ENCODE measurements at places on chromosomes 11 and 22.
A peak's percentile ranks its signal among the peaks of the same experiment; 100 is the strongest.

GRCh38 chr22:49768077-49768910 is 59.4 kb downstream of the BRD1 start:
- DNase-seq, result no peak

DNA sequence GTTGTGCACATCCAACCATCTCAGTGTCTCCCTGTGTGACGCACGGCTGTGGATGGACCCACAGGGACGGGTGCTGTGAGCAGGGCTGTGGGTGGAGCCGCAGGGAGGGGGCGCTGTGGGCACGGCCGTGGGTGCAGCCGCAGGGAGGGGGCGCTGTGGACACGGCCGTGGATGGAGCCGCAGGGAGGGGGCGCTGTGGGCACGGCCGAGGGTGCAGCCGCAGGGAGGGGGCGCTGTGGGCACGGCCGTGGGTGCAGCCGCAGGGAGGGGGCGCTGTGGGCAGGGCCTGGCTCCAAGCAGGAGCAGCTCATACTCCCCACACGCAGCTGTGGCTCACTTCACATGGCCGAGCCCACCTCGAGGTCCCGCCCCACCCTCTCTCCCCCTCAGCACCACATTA is 6.0 kb upstream of the MAPK11 start:
- DNase-seq, result peak; percentile 14

GRCh38 chr11:88040148-88040496 is 135.1 kb downstream of the RAB38 start:
- DNase-seq, result peak; percentile 15

DNA sequence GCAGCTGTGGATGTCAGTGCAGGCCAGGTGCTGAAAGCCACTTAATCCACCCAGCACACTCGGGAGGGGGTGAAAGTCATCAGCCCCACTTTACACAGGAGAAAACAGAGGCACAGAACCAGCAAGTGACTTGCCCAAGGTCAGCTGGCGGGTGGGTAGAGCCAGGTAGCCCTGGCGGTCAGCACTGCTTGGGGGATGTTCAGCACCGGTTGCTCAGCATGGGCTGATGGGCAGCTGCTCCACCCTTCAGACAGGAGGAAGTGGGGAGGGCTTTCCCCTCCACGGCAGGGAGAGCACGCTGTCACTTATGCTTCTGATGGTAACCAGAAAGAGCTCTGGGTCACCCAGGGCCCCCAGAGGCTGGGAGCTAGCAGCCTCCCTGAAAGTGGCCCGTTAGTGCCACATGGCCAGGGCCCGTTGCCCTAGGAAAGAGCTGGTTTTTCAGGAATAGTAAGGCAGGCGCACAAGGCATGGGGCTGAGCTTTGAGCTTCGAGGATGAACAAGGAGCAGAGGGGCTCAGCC is 417.9 kb downstream of the CTTN start:
- DNase-seq, result no peak

DNA sequence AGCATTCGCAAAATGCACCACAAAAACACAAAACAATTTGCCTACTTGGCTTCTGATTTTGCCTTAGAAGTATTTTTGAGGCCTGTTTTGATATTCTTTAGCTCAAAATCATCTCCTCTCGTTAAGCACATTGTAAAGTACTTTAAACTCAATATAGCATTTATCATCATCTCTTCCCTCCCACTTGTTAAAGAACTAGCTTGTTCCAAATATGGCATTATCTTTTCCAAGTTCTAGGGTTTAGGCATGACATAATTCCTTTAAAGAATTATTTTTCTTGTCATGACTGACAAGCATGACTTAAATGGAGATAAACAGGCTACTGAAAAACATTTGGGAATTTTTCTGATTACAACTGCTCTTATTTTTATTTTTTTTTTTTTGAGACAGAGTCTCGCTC is 21.3 kb downstream of the CELF1 start:
- DNase-seq, result no peak

DNA sequence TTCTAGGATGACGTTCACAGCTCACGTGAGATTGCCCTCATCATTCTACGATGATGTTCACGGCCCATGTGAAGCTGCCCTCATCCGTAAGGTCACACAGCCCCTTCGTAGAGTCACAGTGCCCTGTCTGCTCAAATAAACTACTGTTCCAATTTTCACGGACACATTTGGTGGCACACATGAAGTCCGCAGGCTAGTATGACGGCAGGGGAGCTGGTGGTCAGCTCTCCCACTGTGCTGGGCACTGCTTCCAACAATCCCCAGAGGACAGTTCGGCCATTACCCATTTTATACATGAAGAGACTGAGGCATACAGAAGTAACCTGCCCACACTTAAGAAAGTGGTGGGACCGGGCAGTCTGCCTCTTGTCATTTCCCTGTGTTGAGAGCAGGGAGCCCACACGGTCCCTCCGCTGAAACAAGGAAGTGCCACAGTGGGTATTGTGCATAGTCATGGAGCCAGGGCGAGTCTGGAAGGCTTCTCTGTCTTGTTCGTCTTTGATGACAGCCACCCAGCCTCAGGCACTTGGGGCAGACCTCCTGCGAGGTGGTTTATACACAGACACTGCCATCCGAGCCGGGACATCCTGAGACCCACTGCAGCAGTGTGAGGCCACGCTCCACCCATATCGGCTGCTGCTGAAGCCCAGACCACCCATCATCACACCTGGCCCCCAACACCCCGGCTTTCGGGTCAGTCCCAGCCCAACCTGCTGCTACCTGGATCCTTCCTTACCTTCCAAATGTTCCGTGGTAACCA is 114.3 kb downstream of the PHF21B start:
- no peak for DNase-seq

DNA sequence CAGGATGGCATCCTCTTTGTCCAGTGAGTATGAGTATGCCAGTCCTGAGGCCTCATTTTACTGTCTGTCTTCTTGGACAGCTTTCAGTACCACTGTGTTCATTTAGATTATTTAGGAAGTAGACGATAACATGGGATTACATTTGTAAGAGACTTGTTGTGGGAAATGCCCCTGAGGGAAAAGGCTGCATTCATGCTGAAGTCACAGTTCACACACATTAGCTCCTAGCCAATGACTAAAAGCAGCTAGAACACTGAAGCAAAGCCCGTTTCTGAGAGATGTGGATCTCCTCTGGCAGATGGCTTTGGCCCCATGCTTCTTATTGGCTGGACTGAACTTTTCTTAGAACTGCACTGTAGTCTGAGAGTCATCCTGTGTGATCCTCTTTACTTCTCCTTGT is 242.4 kb downstream of the FAM76B start:
- DNase-seq, result no peak

GRCh38 chr22:26479792-26480610 is 3.6 kb downstream of the HPS4 start:
- peak; percentile 56 for DNase-seq

DNA sequence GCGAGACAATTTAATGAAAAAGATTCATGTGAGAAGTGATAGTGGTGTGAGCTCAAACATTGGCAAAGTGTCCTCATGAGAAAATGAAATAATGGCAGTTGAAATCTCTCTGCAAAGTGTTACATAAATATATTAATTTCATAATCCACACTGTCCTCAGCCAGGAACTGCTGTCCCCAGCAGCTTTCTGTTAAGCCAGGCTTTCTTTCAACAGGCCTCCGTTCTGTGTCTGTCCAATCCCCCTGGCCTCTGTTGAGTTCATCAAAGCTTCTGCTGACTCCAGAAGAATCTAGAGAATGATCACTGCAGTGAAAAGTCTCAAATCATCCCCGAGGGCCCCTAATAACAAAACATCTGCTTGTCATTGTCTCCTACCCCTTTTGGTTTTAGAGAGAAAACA is 10.0 kb upstream of the ASCC2 start:
- DNase-seq, result no peak

DNA sequence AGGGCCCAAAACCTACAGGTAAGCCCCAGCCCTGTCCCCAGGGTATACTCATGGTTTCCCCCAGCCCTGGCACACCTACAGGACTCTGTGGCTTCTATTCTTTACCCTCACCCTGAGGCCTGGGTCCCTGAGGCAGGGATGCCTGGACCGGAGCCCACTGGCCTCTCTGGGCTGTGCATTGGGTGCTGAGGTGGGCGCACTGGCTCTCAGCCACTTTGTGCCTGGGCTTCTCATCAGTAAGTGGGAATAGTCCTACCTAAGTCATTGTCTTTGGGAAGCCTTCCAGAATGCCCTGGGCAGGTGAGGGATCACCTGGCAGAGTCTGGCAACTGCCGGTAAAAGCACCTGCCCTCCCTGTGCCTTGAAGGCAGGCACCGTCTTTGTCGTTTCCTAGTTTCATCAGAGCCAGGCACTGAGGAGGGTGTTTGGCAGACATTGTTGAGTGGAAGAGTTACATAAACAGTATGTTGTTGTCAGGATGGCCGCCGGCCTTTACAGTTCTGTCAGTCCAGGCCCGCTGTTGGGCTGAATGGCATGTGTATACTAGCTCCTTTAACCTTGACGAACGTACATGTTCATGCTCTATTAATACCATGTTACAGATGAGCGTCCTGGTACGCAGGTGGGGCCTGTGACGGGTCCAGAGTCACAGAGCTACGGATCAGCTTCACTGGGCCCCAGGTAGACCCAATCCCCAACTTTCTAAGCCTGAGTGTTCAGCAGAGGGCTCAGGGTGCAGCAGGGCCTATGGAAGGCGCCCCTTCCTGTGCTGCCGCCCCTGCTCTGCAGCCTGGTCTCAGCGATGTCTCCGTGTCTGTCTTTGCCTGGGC is 23.0 kb downstream of the SHANK3 start:
- DNase-seq, result no peak

GRCh38 chr11:65113361-65113756 is 1.7 kb downstream of the TM7SF2 start:
- DNase-seq, result no peak

- DNase-seq, result no peak
These were observed 115.9 kb upstream of the CCDC179 start for GRCh38 chr11:22976146-22976545.

DNA sequence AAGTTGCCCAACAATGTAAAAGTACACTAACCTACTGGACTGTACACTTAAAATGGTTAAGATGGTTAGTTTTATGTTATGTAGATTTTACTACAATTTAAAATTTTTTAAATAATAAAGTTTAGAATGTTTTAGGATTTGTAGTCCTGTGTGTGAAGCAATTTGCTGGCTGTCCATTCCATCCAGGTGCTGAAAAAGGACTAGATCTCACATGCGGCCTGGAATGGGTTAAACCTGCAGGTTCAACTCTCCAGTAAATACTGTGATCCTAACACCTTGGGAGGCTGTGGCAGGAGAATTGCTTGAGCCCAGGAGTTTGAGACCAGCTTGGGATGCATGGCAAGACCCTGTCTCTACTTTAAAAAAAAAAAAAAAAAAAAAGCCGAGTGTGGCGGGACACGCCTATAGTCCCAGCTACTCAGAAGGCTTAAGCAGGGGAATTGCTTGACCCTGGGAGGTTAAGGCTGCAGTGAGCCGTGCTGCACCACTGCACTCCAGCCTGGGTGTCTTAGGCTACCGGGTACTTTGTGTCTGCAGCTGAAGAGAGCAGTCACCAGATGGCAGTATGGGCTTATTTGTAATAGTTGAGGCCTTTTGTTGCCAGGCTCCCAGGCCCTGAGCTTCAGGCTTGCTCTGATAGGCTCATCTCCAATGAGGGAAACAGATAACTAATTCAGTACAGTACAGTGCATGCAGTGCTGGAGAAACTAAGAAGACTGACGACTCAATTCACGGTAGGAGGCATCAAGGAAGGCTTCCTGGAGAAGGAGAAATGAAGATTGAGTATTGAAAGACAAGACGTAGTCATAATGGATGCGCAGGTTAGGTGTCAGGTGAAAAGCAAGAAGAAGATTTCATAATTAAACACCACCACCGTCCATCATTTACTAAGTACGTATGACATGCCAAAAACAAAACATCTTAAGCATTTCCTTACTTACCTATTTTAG is 64.7 kb upstream of the ASPHD2 start:
- DNase-seq, result peak; percentile 93

GRCh38 chr11:96126917-96127595 is 203.1 kb upstream of the MTMR2 start:
- no peak for DNase-seq

GRCh38 chr11:64268025-64268892 is 16.2 kb downstream of the BAD start:
- peak; percentile 71 for DNase-seq

DNA sequence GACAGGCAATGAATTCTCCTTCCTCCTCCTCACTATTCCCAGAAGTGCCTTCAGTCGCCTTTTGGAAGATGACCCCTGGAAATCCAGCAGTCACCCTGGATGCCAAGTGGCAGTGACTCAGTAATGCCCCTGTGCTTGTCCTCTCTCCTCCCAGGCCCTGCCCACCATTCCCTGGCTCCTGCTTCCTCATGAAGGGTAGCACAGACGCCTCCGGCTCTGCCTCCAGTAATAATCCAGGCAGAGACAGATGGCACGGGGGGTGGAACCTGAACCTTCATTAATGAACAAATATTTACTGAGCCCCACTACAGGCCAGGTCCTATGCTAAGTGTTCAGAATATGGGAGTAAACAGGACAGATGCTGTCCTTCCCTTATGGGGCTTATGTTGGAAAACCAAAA is 23.2 kb downstream of the SYT13 start:
- DNase-seq, result peak; percentile 90

GRCh38 chr11:32115446-32115845 is 24.6 kb downstream of the RCN1 start:
- DNase-seq, result peak; percentile 38

GRCh38 chr11:73349633-73350032 is 26.6 kb upstream of the RELT start:
- no peak for DNase-seq

GRCh38 chr11:44399968-44400367 is 90.0 kb upstream of the ALX4 start:
- no peak for DNase-seq

GRCh38 chr11:16404781-16405285 is 48.5 kb upstream of the SOX6 start:
- DNase-seq, result peak; percentile 92

- DNase-seq, result no peak
These were observed 161.8 kb downstream of the SOX6 start for GRCh38 chr11:16194566-16194965.

DNA sequence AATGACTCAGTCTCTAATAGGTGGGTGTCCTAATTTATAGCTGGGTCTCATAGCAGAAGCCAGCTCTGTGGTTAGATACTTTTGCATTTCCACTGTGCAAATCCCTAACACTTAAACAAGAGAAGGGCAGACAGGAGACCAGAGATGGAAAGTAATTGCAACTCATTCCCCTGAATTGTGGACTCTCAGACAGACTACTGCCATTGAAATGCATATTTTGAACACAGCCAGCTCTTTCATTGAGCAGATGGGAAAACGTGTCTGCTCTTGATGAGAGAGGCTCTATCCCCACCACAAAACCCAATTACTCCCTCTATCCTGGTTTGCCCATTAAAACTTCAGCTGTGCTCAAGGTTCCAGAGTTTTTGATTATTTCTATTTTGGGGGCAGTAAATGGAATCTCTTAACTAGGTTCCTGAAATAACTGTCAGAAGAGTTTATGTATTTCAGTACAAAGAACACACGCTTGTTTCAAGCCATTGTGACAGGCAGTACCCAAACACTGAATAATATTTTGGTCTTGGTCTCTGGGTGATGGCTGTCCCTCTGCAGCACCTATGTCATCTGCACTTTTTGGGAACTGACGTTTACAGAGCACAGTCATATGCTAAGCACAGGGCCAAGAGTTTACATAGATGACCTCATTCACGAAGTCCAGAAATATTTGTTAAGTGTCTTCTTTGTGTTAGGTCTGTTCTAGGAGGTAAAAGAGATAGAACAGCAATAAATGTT is 41.7 kb downstream of the FAM227A start:
- no peak for DNase-seq
